ENCODE measurements at places on chromosomes 5 and 9.

DNA sequence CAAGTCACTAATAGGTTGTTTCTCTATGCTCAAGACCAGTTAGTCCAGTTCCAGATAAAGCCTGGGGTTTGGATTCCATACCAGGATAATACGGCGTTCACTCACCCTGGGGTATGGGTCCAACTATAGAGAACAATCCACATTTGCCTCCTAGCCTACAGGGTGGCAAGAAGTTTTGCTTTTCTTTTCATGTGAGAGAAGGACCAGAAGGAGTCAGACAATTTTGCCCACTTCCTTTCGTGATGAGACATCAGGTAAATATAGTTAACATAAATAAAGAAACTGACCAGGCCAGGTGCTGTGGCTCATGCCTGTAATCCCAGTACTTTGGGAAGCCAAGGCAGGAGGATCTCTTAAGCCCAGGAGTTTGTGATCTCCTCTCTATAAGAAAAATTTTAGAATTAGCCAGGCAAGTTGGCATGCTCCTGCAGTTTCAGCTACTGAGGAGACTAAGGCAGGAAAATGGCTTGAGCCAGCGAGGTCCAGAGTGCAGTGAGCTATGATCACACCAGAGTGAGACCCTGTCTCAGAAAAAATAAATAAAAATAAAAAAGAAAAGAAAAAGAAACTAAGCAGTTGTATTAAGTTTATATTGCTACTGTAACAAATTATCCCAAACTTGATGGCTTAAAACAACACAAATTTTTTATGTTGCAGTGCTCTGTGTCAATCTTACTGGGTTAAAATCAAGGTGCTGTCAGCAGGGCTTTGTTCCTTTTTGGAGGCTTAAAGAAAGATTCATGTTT is 7.5 kb upstream of the REEP5 start:
- DNase-seq = no peak

DNA sequence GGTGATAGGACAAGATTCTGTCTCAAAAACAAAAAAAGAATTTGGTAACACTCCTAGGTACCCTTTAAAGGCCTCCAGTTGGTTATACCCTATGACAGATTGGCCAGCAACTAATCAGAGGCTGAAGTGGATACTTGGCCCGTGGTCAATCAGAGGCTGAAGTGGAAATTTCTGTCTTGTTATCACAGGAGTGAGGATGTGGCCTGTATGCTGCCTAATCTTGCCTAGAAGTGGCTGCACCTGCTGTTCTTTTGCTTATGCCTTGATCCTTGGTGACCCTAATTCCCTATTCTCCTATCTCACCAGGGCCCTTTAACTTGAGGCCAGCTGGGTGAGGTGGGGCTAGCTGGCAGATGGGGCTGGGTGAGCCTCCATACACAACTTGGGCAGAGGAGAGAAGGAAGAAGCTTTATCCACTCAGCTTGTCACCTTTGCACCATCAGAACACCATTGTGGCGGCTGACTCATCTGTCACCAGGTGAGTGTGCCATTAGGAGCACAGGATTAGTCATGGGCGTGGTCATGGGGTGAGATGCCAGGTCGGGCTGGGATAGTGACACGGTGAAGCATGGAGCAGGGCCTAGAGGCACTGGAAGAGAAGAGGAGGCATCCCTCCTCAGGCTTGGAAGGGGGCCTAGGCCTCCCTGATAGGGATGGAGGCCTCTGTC is 41.5 kb downstream of the SAR1B start:
- no peak for DNase-seq

DNA sequence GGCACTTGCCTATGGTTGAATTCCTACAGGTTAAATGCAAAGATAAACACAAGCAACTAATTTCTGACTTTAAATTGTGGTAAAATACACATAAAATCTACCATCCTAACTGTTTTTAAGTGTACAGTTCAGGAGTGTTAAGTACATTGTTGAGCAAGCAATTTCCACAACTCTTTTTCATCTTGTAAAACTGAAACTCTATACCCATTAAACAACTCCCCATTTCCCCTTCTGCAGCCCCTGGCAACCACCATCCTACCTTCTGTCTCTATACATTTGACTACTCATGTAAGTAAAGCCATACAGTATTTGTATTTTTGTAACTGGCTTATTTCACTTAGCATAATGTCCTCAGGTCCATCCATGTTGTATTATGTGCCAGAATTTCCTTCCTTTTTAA is 38.5 kb upstream of the STX17 start:
- no peak for DNase-seq

- DNase-seq = no peak
These were observed 8.4 kb downstream of the WDR41 start for GRCh38 chr5:77483682-77484081.

- DNase-seq = no peak
These were observed 559.5 kb upstream of the WWC1 start for GRCh38 chr5:167731951-167732350.

DNA sequence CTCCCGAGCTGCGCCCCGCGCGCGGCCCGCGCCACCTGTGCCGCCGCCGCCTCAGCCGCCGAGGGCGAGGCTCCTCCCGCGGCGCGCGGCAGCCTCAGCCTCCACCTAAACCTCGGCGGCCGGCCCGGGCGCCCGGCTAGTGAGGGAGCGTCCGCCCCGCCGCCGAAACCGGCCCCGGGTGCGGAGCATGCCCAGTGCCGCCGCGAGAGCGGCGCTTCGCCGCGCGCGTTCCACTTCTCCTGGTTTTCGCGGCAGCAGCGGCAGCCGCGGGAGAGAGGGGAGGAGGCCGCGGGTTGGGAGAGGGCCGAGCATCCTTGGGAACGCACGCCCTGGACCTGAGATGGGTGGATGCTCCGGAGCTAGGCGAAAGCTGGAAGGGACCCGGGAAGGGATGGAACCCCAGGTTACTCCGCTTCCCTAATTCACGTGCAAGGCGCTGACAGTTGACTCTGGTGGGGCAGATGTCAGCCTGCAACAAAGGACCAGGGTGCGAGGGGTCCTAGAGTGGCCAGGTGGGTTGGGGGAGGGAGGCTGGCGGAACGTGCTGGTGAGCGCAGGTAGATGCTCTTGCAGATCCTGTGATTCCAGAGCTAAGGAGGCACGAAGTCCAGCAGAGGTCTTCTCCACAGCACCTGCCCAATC is at the start of gene CTNND2:
Gene CTNND2, minus strand, starts transcription at position 182 of the 642 bp plus-strand sequence. CDS start 593 bp downstream, outside the sequence.
- no peak for DNase-seq
